ENCODE measurements at places on chromosomes 4 and X. TPM values are rescaled to one million over a fixed set of nuclear protein-coding genes. Genes with fewer than 3 reads are reported as not detected.

The NDUFB11 gene
- 171 TPM for total RNA-seq

The PABPC1L2A gene
- total RNA-seq = not detected

The F9 gene
- total RNA-seq = not detected

GRCh38 chr4:25180524-25181131, 20.4 kb upstream of the SEPSECS start:
- DNase-seq = no peak
- no peak overlapping the region for H3K27ac ChIP-seq
- no peaks in the 10 kb centered on the region for H3K36me3 ChIP-seq
- H3K4me1 ChIP-seq = no peaks in the 10 kb centered on the region
- H3K4me3 ChIP-seq = no peak overlapping the region
- no peaks in the 10 kb centered on the region for H3K27me3 ChIP-seq

- peaks cover 62% of the 10 kb centered on the region for H3K4me1 ChIP-seq
- no peak overlapping the region for H3K4me3 ChIP-seq
Measured at GRCh38 chrX:40147971-40148370, 50.2 kb upstream of the BCOR start.

DNA sequence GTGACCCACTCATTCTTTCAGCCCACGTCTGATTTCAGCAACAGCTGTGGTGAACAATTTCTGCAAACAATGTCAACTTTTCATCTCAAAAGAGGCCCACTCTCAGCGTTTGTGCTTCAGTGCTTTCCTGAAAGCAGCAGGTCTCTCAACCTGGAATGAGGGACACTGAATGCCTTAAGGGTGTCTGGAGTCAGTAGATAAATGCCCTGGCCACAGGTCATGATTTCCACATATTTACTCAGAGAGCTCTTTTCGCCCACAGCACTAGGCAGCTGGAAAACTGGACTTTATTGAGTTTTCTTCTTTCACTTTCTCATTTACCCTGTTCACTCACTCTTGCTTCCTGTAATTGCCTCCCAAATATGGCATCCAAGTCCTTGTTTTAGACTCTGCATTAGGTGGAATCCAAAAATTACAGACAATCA, 52.8 kb downstream of the NPFFR2 start:
- DNase-seq = no peak
- no peaks in the 10 kb centered on the region for H3K27me3 ChIP-seq
- H3K27ac ChIP-seq = no peak overlapping the region
- no peaks in the 10 kb centered on the region for H3K4me1 ChIP-seq
- H3K36me3 ChIP-seq = no peaks in the 10 kb centered on the region

DNA sequence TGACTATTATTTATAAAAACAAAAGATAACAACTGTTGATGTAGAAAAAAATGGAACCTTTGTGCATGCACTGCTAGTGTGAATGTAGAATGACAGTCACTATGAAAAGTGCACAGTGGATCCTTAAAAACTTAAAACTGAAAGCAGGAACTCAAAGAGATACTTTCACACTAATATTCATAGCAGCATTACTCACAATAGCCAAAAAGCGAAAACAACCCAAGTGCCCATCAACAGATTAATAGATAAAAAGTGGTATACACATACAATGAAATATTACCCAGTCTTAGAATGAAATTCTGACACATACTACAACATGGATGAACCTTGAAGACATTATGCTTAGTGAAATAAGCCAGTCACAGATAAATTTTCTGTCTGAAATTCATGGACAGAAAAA, 23.8 kb downstream of the CENPC start:
- H3K4me3 ChIP-seq = no peak overlapping the region
- H3K36me3 ChIP-seq = peaks cover 27% of the 10 kb centered on the region
- H3K27me3 ChIP-seq = no peaks in the 10 kb centered on the region
- no peak overlapping the region for H3K27ac ChIP-seq
- no peak for DNase-seq

- no peaks in the 10 kb centered on the region for H3K27me3 ChIP-seq
- no peaks in the 10 kb centered on the region for H3K36me3 ChIP-seq
- H3K4me1 ChIP-seq = no peaks in the 10 kb centered on the region
- H3K27ac ChIP-seq = no peak overlapping the region
Measured at GRCh38 chrX:4825550-4825949, 1112.1 kb upstream of the PRKX start.

DNA sequence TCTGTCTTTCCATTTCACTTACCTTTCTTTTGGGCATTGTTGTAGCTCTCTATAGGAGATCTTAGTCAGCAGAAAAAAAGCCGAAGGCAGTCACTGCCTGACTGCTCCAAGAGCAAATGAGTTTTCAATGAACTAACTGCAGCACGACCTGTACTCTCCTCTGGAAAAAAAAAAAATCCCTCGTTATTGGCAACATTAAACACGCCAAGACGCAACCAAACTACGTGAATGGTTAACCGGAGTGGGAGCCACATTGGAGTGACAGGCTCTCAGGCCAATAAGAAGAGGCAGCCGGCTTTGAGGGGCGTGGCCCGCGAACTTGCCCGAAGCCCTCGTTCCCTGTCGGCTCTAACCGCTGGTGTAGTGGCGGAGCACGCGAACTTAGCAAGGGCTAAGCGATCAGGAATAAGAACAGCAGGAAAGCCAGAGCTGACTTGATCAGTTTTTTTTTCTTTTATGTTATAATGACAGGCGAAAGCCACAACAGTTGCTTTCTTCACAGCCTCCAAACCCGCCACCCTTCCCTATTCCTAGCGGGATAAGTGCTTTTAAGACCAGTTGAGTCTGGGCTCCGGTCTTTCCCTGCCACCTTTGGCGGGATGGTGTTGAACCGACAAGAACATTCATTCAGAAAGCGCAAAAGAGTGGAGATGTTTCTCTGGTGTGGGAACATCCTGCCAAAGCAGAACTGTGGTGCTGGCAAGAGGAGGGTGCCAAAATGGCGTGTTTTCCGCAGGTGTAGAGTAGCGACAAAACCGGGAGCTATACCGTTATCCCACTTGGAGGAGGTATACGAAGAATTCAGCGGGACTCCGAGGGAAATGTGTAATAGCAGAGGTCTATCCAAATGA, 80.0 kb downstream of the HMGN5 start:
- H3K27me3 ChIP-seq = no peaks in the 10 kb centered on the region
- H3K36me3 ChIP-seq = no peaks in the 10 kb centered on the region
- DNase-seq = peak; percentile 89

DNA sequence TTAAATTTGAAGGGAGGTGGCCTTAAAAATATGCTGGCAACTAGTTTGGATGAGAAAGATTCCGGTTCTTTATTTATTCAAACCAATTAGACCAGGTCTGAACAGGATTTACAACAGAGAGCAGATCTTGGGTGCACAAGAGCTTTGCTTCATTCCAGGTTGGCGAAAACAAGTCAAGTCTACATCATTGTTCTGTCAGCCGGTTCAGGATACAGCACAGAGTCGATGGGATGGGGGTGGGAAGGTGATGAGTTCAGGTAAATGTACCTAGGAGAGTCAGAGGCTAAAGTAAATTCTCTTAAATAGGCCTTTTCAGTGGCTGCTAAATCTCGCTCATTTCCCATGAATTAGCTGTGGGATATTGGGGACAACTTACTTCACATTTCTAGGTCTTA, 882 bp upstream of the STIM2 start:
- no peaks in the 10 kb centered on the region for H3K27me3 ChIP-seq
- H3K36me3 ChIP-seq = no peaks in the 10 kb centered on the region
- H3K4me3 ChIP-seq = peak overlapping the region; percentile 90
- H3K27ac ChIP-seq = peak overlapping the region; percentile 97

Data from left ventricle myocardium inferior (tissue), 1 donor.